ENCODE measurements at places on chromosomes 4 and X. TPM values are rescaled to one million over a fixed set of nuclear protein-coding genes. Genes with fewer than 3 reads are reported as not detected.

Gene IL1RAPL1
- 0.73 TPM for total RNA-seq

Gene STOX2
- total RNA-seq = 9.4 TPM

Gene ODAPH
- not detected for total RNA-seq

DNA sequence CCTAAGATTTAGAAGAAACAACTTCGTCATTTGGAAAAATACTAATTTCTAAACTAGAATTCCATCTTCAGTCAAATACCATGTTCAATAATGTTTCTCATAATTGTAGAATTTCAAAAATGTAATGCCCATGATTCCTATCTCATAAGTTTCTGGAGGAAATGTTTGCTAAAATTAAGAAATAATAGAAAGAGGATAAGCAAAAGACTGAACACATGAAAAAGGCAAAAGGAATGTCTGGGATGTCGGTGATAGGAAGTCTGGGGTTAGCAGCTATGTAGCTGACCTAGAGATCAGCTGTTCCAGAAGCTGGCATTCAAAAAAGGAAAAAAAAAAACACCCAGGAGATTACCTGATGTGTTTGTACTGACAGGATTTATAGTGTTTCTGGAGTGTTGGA lies 18.9 kb upstream of the PCDH10 start:
- no peak for DNase-seq
